Liver (tissue), 10 donors: ENCODE measurements at places on chromosomes 7 and 10.

GRCh38 chr7:13047061-13047460 lies 359.6 kb downstream of the ARL4A start:
- DNase-seq = no peak

DNA sequence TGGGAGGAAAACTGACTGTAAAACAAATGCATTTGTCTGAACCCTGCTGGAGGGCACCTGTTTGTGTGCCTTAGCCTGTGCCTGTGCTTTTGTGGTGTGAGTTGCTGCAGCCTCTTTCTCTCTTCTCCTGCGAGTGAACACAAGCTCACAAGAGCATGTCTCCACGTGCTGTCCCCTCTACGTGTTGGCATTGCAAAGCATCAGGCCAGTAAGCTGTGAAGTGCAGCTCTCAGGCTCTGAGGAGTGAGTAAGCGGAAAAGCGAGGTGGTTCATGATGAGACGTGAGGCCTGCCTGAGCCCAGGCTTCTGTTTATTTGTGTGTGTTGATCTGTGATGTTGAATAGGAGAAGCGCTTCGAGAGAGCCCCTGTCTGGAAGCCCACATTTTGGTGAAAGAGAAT lies 85.6 kb upstream of the PDCD4 start:
- no peak for DNase-seq

GRCh38 chr7:37448011-37448635 lies 541 bp downstream of the ELMO1 start:
- no peak for DNase-seq

GRCh38 chr10:107952649-107953556 lies 788.4 kb upstream of the SORCS1 start:
- no peak for DNase-seq

DNA sequence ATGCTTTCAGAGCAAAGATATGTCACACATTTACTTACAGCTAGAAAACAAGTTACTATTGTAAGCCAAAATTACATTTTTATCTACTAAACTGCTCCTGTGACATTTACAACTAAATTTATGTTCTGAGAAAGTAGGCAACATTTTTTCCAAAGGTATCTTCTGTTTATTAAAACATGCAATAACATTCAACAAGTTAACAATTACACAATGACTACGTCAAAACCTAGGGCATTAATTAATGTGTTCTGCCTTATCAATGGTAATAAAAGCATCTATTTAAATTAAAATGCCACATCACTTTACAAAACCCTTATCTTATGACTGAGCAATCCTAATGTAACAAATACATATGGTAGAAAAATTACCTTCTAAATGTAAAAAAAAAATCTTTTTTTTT lies 14.9 kb downstream of the ASZ1 start:
- DNase-seq = no peak

GRCh38 chr10:106661133-106661766 lies 503.3 kb downstream of the SORCS1 start:
- no peak for DNase-seq

DNA sequence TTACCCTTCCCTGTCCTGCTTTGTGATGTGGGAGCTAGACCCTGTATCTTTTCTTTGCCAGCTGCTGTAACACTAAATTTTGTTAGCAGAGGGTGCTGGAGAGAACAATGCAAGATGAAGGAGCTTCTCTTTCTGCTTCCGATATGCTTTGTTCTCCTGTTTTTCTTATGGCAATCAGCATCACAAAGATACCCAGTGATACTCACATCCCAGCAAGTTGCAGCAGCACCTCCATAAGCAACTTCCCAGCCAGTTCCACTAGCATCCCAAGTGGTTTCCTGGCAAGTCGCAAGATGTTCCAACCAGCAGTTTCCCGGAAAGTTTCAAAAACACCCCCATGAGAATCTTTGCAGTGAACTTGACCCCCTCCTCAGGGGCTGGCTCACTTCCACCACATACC lies 148.6 kb downstream of the IMMP2L start:
- DNase-seq = no peak

- no peak for DNase-seq
Observed at GRCh38 chr7:84705706-84706105, 481.1 kb downstream of the SEMA3D start.

GRCh38 chr10:48572414-48572813 lies 32.5 kb downstream of the ARHGAP22 start:
- no peak for DNase-seq

GRCh38 chr7:145884716-145885514 lies 231.7 kb upstream of the CNTNAP2 start:
- no peak for DNase-seq

DNA sequence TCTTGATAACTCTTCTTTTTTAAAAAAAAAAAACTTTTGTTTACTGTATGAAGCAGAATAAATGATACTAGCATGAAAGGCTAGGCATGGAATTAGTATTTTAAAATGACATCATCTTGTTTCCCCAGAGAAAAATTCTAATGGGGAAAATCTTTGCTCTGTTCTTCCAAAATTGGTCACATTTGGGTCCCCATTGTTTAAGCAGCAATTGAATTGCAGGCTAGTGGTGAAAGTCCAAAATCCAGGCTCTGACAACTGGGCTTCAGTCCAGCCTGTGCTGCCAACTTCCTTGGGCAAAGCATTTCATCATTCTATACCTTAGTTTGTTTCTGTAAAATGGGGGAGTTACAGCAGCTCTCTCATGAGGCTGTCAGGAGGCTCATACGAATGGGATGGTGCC lies 726.4 kb downstream of the KCNMA1 start:
- no peak for DNase-seq

- no peak for DNase-seq
Observed at GRCh38 chr10:3272300-3272699, 99.7 kb upstream of the PITRM1 start.

GRCh38 chr7:105015390-105015965 lies 1.5 kb downstream of the KMT2E start:
- DNase-seq = peak; percentile 52
